Dermis microvascular lymphatic vessel endothelial cell (primary cell): ENCODE measurements at places on chromosomes 5 and 9. TPM values are rescaled to one million over a fixed set of nuclear protein-coding genes. Genes with fewer than 3 reads are reported as not detected.

Gene PCDHB6
- total RNA-seq = under 0.01 and 0.13 TPM in 2 replicates

Gene PTGS1
- total RNA-seq = 1.0 and 1.8 TPM in 2 replicates

Gene TMEM232
- total RNA-seq = 0.13 and 0.26 TPM in 2 replicates

Gene AMBP
- total RNA-seq = not detected in 2 replicates

Gene PCDHB5
- total RNA-seq = 0.51 and 1.4 TPM in 2 replicates

Gene GABRP
- total RNA-seq = 1.1 and 1.2 TPM in 2 replicates

Gene MEGF10
- 0.90 and 3.4 TPM in 2 replicates for total RNA-seq

Gene RNF183
- total RNA-seq = not detected in 2 replicates

Gene SKIC3
- 75.9 and 78.1 TPM in 2 replicates for total RNA-seq

Gene RNF145
- total RNA-seq = 37.2 and 42.7 TPM in 2 replicates

Gene C7
- total RNA-seq = under 0.01 and 0.51 TPM in 2 replicates

Gene ELAVL2
- total RNA-seq = 0.25 and 0.77 TPM in 2 replicates

Gene FYB1
- total RNA-seq = not detected in 2 replicates

DNA sequence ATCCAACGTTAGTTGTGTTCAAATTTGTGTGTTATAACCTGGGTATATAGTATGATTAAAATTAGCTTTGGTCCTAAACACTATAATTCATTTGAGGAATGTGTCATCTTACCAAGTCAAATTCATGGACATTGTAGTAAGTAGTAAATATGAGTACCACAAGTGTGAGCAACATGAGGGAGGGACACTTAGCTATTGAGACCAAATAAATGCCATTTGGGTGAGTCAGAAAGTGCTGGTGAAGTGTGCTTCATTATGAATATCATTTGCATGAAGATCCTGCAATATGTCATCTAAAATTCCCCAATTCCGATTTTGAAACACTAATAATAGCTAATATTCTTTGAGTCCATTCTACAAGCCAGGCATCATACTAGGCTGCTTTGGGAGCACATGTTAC is 336.7 kb upstream of the KIF2A start:
- no peak for DNase-seq

GRCh38 chr5:110045158-110045557 is 355.4 kb downstream of the MAN2A1 start:
- DNase-seq = no peak

GRCh38 chr9:127886401-127886972 is 9.0 kb upstream of the AK1 start:
- no peak for DNase-seq

DNA sequence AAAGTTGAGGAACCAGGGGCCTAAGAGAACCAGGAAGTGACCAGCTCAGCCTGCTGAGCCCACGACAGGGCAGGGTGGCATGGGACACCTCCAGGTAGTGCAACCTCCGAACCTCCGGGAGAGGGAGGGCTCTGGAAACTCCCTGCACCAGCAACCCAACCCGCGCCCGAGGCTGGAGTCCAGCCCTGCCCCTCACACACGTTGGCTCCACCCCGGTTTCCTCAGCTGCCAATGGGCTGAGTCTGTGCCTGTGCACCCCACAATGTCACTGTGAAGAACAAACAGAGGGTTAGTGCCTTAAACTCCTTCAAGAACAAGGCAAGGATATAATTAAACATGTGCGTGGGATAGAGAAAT is 17.0 kb upstream of the UNC5A start:
- no peak for DNase-seq

- peak; percentile 28 for DNase-seq
Observed at GRCh38 chr5:96781031-96781971, 26.4 kb downstream of the ERAP1 start.

DNA sequence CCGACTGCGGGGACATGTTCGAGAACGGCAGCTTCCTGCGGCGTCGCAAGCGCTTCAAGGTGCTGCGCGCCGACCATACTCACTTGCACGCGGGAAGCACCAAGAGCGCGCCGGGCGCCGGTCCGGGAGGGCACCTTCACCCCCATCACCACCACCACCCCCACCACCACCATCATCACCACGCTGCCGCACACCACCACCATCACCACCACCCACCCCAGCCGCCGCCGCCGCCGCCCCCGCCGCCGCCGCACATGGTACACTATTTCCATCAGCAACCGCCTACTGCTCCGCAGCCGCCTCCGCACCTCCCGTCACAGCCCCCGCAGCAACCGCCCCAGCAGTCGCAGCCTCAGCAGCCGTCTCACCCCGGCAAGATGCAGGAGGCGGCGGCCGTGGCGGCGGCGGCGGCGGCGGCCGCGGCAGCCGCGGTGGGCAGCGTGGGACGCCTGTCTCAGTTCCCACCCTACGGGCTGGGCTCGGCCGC is 514 bp downstream of the FOXB2 start:
- no peak for DNase-seq

DNA sequence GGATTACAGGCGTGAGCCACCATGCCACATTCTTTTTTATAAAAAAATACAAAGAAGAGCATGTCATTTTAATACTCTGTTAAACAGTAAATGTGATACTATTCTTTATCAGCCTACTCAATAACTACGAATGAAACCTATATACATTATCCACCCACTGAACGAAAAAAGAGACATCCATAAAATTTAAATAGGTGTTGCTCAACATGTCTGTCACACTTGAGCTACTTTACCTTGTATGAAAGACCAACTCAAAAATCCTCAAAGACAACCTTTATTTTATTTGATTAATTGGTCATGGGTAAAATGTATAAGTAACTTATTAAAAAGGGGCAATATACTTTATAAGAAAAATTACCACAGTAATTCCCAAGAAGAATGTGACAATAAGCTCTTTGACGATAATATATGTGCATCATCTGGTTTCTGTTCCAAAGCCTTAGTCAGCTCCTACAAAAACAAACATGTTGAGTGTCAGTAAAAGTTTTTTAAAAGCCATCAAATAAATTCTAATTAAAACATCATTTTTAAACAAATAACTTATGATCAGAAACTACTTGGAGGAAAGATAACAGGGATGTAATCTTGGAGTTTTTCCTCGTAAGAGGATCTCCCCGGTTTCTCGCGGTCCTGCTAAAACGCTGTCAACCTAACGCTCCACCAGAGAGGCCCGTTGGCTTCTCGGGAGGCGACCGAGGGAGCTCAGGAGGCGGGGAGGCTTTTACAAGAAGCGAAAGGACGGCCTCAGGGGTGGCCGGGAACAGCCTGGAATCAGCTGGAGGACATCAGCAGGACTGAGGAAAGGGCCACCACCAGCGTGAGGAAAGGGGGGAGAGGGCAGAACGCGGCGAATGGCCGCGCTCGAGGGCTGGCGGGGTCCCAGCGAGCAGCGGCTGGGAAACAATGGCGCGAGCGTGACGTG is 13.5 kb upstream of the ANKRD18B start:
- DNase-seq = peak; percentile 25

DNA sequence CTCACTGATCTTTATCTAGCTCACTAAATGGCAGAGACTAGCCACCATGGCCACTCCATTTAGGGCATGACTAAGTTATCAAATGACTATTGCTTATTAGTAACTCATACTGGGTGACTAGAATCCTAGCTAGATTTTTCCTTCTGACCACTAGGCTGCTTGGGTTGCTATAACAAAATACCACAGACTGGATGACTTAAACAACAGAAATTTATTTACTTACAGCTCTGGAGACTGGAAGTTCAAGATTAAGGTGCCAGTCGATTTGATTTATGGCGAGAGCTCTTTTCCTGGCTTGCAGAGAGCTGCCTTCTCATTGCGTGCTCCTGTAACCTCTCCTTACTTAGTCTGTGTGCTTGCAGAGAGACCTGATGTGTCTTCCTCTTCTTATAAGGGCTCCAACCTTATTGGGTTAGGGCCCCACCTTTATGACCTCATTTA is 55.0 kb upstream of the APC start:
- no peak for DNase-seq

GRCh38 chr5:132263548-132264261 is 6.2 kb downstream of the PDLIM4 start:
- peak; percentile 82 for DNase-seq

DNA sequence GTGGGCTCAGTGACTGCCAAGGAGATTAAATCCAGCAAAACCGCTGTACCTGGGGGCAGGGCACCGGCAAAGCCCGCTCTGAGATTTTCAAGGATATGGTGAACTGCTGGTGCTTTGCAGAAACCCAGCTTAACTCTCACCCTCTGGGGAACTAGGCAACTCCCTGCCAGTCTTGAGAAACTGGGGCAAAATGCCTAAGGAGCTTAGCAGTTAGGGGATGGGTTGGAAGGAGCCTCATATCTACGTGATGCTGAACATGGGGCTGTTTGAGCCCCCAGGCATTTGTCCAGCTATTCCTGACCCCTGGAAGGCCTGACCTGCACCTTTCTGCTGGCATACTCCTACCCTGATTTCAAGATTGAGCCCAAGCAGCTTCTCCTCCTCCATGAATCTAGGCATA is 108.6 kb upstream of the TBC1D2 start:
- no peak for DNase-seq

GRCh38 chr5:10671041-10672008 is 89.7 kb downstream of the DAP start:
- no peak for DNase-seq

DNA sequence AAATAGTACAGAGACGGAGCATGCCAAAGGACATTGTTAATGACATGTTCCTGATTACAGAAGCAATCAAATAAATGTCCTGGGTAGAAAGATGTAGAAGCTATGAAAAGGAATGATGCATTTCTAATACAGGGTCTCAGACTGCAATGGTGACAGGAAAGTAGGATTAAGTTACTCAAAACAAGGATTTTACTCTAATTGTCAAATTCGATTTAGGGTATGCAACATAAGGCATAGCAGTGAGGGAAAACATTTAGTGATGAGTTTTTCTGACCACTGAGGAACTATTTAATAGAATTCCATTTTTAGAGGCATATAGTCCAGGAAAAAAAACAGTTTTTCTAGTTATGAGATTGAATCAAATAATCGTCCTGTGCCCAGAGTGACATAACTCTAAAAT is 715.1 kb upstream of the ACO1 start:
- DNase-seq = no peak

DNA sequence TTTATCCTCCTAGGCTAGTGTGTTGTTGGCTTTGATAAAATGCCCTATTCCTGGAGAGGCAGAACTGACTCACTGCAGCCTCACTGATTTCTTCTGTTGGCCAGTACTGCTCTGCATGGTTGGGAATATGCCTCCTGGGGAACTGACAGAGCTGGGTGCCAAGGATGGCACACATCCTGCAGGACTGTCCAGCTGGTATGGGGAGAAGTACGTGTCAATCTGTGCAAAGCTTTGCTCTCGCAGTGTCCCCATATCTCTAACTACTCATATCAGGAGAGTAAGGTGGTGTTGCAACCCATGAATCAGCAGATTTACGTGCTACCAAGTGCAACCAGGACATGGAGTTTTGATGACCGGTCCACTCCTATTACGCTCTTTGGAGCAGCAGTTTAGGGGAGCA is 74.7 kb downstream of the TEK start:
- DNase-seq = no peak

DNA sequence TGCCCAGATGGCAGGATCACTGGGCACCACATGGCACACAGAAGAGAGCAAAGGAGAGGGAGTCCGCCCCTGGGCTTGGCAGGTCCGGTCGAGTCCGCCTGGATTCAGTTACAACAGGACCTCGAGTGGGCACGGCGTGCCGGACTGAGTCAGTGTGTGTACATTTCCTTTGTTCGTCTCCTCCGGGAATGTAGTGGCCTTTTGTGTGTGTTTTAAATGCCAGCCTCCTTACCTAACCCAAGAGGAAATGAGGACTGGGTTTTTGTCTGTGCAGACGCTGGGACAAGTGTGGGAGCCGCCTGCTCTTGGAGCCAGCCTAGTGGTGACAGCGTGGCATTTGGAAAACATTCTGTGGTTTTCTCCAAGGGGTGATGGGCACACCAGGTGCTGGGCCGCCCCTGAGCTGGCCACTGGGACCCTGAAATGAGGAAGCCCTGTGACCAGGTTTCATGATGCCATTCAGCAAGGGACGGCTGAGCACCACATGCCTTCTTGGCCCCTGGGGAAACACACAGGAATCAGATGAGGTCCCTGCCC is 9.6 kb downstream of the NEK6 start:
- DNase-seq = peak; percentile 92

DNA sequence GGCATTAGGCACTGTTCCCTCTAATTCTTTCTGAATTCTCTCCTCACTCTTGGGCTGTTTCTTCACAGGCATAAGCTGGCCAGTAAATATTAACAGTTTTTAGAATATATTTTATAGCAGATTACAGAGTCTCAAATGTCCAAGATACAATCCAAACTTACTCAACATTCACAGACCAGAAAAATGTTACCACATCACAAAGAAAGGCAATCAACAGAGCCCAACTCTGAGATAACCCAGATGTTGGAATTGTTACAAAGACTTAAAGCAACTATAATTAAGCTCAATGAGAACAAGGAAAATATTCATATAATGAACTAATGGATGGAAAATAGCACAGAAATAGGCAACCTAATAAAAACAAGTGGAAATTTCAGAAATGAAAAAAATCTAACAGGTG is 401.1 kb upstream of the RGMB start:
- DNase-seq = no peak

DNA sequence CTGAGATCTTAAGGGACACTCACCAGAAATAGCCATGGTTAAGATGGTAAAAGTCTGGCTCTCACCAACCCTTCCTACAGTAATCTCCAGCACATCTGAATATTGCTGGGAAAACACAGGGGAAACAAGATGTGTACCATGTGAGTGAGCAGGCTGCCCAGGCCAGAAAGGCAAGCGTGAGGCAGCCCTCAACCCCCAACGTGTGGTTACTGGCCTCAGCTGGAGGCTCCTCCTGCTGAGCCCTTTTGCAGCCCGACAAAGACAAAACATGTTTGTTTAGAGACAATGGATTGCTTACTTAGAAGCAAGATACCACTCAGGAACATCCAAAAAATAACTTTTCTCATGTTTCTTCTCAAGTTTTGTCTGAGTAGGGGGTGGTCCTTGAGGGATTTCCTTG is 16.6 kb downstream of the ZFP62 start:
- no peak for DNase-seq

DNA sequence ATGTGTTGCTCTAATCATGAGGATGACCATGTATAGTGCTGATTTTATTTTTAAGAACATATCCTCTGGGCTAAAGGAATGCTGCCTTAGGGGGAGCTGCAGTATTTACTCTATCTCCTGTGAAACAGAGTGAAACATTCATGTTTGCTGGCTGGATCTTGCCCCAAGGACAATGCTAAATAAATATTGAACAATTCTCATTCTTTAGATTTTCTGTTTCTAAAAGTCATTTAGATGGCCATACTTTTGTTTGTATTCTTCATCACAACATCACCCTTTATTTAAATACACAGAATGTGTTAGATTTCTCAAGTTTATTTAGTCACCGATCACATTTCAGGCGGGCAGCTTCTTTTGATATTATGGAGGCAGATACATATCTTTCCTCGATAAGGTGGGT is 103.3 kb downstream of the ARHGEF28 start:
- no peak for DNase-seq

GRCh38 chr9:116857321-116857720 is 170.2 kb downstream of the TRIM32 start:
- DNase-seq = no peak

DNA sequence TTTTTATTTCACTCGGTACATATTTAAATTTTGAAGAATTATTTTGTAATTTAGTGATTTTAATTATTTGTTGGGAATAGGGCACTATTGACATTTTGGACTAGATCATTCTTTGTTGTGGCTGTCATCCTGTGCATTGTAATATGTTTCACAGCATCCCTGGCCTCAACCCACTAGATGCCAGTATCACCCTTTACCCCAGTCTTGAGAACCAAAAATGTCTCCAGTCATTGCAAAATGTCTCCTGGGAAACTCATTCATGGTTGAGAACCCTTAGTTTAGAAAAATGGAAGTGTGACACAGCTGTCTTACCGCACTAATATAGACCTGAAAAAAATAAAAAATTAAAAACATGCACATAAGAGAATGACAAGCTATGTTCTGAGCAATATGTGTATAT is 88.4 kb upstream of the CCDC152 start:
- no peak for DNase-seq
